ENCODE measurements at places on chromosomes 13 and 19. TPM values are rescaled to one million over a fixed set of nuclear protein-coding genes. Genes with fewer than 3 reads are reported as not detected.

DNA sequence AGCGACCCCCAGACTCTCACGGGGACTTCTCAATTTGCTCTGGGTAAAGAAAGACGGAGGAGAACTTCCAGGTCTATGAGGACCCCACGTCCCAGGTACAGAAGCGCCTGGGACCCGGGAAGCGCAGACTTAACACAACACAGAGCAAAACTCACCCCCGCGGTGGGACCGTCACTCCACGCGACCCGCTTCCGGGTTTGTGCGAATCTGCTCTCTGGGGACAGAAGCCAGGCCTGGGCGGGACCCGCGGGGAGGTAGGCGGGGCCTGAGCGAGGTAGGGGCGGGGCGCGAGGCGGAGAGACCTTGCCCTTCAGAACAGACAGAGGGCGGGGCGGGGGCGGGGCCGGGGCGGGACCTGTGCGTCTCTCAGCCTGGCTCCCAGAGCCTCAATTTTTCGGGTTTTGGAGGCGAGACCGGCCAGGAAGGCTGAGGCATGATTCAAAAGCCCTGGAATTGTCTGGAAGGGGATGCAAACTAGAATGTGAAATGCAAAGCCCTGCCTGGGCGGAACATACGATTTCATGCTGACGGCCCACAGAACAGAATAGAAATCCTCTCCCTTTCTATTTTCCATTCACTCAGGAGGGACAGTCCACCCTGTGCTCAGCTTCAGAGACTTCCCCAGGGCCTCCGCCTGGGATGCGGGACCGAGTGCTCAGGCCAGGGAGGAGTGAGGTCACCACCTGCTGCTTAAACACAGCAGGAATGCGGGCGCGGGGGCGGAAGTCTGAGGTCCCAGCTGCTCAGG is 19.3 kb upstream of the ZNF888 start:
- DNase-seq = peak; percentile 81

Gene CARM1
- 62.1 TPM for polyA plus RNA-seq

Gene PPP1R13L
- 4.3 TPM for polyA plus RNA-seq

DNA sequence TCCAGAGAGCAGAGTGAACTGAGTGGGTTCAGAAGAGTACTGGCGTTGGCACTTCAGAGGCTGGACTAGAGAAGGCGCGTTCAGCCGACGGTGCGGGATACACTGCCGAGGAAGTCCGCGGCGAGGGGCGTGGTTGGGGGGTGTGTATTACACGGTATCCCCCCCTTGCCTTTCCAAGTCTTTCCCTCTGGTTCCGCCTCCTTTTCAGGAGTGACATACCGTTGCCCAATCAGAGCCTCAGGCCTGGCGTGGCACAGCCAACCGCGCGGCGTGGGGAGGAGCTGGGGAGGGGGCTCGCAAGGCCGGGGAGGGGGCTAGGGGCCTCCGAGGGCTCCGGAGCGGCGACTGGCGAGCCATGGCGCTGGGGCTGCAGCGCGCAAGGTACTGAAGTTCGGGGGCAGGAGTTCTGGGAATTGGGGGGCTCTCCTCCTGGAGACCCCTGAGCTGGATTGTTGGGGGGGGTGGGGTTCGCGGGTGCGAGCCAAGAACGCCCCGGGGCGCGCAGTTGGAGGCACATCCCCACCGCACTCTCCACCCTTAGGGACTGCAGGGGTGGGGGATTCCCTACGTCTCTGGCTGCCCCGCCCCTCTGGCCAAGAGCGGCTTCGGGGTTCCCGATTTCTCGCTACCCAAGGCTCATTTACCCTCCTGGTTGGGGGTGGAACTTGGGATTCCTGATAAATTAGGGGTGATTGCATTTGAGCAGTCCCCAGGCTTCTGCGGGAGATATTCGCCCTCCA is at the start of gene HIF3A:
HIF3A (plus strand) TSS at position 321 of the 740 bp plus-strand sequence; CDS start at position 356, 35 bp downstream.
- DNase-seq = peak; percentile 88

DNA sequence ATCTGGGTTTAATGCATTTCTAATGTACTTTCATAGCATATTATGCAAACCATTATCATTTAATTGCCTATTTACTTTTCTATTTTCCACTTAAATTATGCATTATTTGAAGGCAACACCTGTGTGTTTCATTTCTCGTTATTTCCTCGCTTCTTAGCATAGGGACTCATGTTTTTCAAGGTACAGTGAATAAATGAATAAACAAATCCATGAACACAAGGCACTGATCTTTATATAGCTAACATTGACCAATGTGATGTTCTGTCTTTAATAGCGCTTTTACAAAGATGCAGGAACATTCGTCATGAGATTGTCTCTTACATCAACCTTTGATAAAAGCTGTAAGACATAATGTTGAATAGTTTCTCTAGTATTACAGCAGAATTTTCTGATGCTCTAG is 121.2 kb downstream of the B3GLCT start:
- DNase-seq = no peak

DNA sequence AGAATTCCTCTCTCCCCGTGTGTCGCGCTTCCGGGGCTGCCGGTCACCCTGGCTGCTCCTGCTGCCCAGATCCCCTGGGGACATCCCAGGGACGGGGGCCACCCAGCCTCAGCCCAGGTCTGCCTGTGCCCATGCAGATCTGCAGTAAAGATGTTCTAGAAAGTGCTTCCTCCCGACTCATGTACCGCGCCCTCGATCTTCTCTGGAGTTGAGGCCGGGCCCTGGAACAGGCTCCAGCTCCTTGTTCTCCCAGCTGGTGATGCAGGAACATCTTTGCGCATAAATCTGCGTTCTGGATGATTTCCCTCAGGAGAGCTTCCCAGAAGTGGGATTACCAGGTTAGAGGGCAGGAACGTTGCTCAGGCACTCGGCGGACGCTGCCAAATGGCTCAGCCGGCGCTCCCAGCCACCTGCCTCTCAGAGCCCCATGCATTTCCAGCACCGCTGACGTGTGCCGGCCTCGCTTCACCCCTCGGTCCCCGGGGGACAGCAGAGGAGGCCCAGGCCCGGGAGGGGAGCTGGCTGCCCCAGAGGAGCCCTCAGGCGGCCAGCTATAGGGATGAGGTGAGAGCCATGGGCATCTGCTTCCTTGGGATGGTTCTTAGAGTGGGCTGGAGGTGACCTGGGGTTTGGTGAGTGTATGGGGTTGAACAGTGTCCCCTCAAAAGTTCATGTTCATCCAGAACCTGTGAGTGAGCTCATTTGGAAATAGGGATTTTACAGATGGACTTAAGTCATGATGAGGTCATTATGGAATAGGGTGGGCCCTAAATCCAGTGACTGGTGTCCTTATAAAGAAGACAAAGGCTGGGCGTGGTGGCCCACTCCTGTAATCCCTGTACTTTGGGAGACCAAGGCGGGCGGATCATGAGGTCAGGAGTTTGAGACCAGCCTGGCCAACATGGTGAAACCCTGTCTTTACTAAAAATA is 42.6 kb downstream of the CRTC1 start:
- DNase-seq = no peak
